Pancreas (tissue), 10 donors: ENCODE measurements at places on chromosomes 3 and 15. TPM values are rescaled to one million over a fixed set of nuclear protein-coding genes. Genes with fewer than 3 reads are reported as not detected.

CACNA2D2 gene
- 1.6 TPM for total RNA-seq

NR1I2 gene
- 0.16 TPM for total RNA-seq

IQGAP1 gene
- 71.4 TPM for total RNA-seq

IQCF5 gene
- not detected for total RNA-seq

DNA sequence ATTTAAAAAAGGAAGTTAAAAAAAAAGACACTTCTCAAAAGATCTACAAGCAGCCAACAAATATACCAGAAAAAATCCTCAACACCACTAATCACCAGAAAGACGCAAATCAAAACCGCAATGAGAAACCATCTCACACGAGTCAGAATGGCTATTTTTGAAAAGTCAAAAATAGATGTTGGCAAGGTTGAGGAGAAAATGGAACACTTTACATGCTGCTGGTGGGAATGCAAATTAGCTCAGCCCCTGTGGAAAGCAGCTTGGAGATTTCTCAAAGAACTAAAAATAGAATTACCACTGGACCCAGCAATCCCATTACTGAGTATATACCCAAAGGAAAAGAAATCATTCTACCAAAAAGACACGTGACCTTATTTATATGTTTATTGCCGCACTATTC lies 574.7 kb upstream of the ADAMTS9 start:
- no peak overlapping the region for H3K4me3 ChIP-seq
- no peaks in the 10 kb centered on the region for H3K36me3 ChIP-seq

DNA sequence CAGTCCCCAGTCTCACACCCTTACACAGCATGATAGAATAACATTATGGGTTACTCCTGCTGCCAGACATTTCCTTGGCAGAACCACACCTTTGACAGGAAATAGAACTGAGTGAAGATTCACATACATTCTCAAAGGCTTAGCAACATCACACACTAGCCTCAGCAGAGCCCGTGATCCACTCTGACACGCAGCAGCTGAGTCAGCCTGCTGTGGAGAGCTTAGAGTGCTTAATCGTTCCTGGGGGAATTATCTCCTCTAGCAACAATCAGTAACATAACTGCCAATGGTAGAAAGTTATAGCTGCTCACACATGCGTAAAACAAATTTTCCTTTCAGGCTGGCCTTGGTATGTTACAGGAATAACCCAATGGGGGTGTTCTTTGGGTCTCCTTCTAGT lies 382.1 kb downstream of the GAP43 start:
- H3K4me3 ChIP-seq, result no peak overlapping the region
- no peak for DNase-seq
- no peaks in the 10 kb centered on the region for H3K4me1 ChIP-seq
- H3K36me3 ChIP-seq, result no peaks in the 10 kb centered on the region
- H3K27ac ChIP-seq, result no peak overlapping the region

DNA sequence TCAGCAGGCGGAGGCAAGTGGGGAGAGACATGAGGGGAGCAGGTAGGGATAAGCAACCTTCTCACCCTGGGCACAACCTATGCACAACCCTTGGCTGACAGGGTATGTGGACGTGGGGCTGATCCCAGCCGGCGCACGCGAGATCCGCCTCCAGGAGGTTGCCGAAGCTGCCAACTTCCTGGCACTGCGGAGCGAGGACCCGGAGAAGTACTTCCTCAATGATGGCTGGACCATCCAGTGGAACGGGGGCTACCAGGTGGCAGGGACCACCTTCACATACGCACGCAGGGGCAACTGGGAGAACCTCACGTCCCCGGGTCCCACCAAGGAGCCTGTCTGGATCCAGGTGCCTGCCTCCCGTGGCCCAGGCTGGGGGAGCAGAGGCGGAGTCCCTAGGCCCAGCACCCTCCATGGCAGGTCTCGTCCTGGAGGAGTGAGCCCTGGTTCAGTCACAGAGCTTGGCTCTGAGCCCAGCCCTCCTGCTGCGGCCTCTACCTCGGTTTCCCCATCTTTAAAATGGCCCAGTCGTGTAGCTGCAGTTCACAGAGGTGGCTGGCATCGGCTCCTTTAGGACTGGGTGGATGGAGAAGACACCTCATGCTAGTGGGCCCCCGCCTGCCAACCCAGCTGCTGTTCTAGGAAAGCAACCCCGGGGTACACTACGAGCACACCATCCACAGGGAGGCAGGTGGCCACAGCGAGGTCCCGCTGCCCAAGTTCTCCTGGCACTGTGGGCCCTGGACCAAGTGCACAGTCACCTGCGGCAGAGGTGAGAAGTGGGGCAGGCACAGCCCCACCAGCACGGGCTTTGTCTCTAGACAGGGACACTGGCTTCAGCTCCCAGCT lies 96.0 kb downstream of the TBC1D2B start:
- peak; percentile 8 for DNase-seq
- H3K4me3 ChIP-seq, result no peak overlapping the region
- H3K27me3 ChIP-seq, result no peaks in the 10 kb centered on the region

DNA sequence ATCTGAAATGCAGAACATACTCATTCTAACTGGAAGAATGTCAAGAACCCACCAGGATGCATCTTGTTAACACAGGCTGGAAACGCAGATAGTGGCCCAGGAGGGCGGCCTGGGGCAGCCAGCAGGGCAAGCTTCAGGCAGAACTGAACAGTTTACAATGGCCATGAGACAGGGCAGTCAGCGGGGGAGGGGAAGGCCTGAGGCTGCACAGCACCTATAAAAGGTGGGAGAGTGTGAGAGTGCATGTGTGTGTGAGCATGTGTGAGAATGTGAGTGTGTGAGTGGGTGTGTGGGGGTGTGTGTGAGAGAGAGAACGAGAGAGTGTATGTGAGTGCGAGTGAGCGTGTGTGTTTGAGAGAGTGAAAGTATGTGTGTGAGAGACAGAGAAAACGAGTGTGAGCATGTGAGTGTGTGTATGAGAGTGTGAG lies 26.8 kb upstream of the SLCO2A1 start:
- H3K27me3 ChIP-seq, result no peaks in the 10 kb centered on the region
- H3K4me3 ChIP-seq, result no peak overlapping the region
- H3K36me3 ChIP-seq, result no peaks in the 10 kb centered on the region
- DNase-seq, result no peak
- H3K27ac ChIP-seq, result no peak overlapping the region

DNA sequence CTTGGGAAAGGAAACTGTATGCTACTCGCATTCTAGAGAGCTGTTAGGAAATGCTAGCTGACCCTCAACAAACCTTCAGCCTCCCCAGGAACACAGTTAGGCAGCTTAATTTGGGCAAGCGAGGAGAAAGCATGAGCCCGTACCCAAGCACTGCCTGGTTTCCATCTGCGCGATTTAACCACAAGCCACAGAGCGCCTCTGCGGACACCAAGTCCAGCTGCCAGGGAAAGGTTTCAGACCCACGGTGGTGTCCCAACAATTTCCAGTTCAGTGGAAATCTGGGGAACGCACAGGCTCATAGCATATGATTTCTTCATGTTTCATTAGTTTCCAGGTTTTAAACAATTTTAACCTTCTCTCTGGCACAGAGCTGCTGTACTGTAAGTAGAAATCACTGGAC lies 617.6 kb downstream of the FHIT start:
- H3K4me3 ChIP-seq, result no peak overlapping the region
- H3K27ac ChIP-seq, result no peak overlapping the region
- no peak for DNase-seq

DNA sequence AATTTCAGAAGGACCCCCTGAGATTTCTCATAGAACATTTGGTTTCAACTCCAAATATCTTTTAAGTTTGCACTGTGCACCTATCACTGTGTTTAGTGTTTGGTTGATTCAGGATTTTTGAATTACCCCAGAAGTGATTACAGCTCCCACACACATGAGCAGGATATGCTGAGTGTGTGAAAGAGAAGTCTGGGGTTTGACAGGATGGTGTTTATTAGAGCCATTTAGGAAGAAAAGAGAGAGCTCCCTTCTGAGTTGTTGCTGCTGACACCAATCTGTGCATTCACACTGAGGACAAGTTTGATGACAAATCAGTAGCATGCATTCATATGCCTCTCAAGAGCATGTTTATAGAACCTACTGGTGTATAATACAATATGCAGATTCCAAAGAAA lies 118.1 kb downstream of the RPL22L1 start:
- H3K4me1 ChIP-seq, result peaks cover 7% of the 10 kb centered on the region
- H3K27me3 ChIP-seq, result no peaks in the 10 kb centered on the region
- no peaks in the 10 kb centered on the region for H3K36me3 ChIP-seq
- H3K27ac ChIP-seq, result peak overlapping the region; percentile 13

DNA sequence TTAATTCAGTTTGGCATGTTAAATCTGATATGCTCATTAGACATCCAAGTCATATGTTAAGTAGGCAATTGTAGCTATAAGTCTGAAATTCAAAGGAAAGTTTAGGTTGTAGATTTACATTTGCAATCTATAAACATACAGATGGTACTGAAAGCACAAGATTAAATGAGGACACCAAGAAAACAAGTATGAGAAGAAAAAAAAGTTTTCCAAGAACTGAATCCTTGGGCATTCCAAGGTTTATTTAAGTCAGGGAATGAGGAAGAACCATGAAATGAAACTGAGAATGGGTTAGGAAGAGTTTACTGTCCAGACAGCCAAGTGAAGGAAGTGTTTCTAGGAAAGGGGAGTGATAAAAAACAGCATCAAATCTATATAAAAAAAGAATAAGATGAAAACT lies 756.1 kb upstream of the DPPA4 start:
- H3K4me1 ChIP-seq, result no peaks in the 10 kb centered on the region
- H3K36me3 ChIP-seq, result no peaks in the 10 kb centered on the region
- no peaks in the 10 kb centered on the region for H3K27me3 ChIP-seq

DNA sequence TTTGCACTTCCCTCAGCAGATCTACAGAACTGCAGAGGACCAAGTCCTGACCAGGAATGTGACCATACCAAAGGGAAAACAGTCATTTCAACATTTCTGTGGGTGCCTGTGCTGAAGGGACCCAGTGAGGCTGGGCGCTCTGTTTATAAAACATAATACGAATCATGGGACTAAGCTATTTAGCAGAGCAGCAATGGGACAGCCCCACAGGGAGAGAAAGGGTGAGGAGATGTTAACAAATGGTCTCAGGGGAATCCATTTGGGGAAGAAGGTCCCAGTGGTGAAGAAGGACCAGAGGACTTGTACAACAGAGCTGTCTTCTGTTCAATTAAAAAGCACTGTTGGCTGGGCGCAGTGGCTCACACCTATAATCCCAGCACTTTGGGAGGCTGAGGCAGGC lies 1025.4 kb downstream of the FHIT start:
- no peaks in the 10 kb centered on the region for H3K36me3 ChIP-seq
- no peaks in the 10 kb centered on the region for H3K4me1 ChIP-seq
- H3K27ac ChIP-seq, result no peak overlapping the region
- DNase-seq, result no peak

GRCh38 chr15:38332711-38333110 lies 80.1 kb downstream of the SPRED1 start:
- no peak overlapping the region for H3K27ac ChIP-seq
- no peak for DNase-seq
- H3K4me3 ChIP-seq, result no peak overlapping the region
- H3K36me3 ChIP-seq, result no peaks in the 10 kb centered on the region
- H3K4me1 ChIP-seq, result no peaks in the 10 kb centered on the region

GRCh38 chr3:11826628-11827265 lies 19.9 kb downstream of the TAMM41 start:
- no peaks in the 10 kb centered on the region for H3K4me1 ChIP-seq
- no peak for DNase-seq
- H3K36me3 ChIP-seq, result peaks cover 18% of the 10 kb centered on the region
- no peak overlapping the region for H3K27ac ChIP-seq
- no peaks in the 10 kb centered on the region for H3K27me3 ChIP-seq

GRCh38 chr3:25527801-25528200 lies 99.7 kb downstream of the RARB start:
- H3K4me1 ChIP-seq, result no peaks in the 10 kb centered on the region
- H3K27me3 ChIP-seq, result no peaks in the 10 kb centered on the region
- no peak for DNase-seq
- H3K4me3 ChIP-seq, result no peak overlapping the region

- DNase-seq, result no peak
- no peaks in the 10 kb centered on the region for H3K36me3 ChIP-seq
- H3K27me3 ChIP-seq, result no peaks in the 10 kb centered on the region
- H3K4me1 ChIP-seq, result no peaks in the 10 kb centered on the region
Measured at GRCh38 chr15:101017093-101017754, 98.1 kb downstream of the LRRK1 start.

GRCh38 chr3:108051005-108051404 lies 39.8 kb downstream of the CD47 start:
- H3K27me3 ChIP-seq, result no peaks in the 10 kb centered on the region
- no peak for DNase-seq
- H3K4me3 ChIP-seq, result no peak overlapping the region
- H3K27ac ChIP-seq, result no peak overlapping the region
- H3K36me3 ChIP-seq, result no peaks in the 10 kb centered on the region

GRCh38 chr3:105399062-105399461 lies 32.4 kb downstream of the ALCAM start:
- no peaks in the 10 kb centered on the region for H3K36me3 ChIP-seq
- H3K27me3 ChIP-seq, result no peaks in the 10 kb centered on the region
- peaks cover 10% of the 10 kb centered on the region for H3K4me1 ChIP-seq
- no peak for DNase-seq
- no peak overlapping the region for H3K27ac ChIP-seq

DNA sequence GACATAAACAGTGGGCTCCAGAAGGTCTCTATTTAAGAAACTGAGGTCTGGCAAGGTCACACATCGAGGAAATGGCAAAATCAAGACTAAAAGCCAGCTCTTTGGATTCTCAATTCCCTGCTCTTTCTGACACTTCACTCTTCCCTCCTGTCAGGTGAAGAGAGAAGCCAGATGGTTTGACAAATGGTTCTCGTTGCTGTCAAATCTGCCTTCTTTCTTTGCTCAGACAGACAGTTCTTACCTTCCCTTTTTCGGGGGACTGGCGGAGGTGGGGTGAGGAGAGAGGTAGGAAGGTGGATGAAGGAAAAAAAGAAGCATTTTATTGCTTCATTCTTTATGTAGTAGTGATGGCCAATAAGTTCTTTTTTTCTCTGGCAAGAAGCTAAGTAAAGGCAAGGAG lies 133.4 kb downstream of the LPP start:
- H3K4me3 ChIP-seq, result no peak overlapping the region
- no peak overlapping the region for H3K27ac ChIP-seq
- H3K27me3 ChIP-seq, result no peaks in the 10 kb centered on the region
- peaks cover 23% of the 10 kb centered on the region for H3K4me1 ChIP-seq
- no peaks in the 10 kb centered on the region for H3K36me3 ChIP-seq
